ENCODE measurements at places on chromosomes 11 and 22.
A peak's percentile ranks its signal among the peaks of the same experiment; 100 is the strongest.

DNA sequence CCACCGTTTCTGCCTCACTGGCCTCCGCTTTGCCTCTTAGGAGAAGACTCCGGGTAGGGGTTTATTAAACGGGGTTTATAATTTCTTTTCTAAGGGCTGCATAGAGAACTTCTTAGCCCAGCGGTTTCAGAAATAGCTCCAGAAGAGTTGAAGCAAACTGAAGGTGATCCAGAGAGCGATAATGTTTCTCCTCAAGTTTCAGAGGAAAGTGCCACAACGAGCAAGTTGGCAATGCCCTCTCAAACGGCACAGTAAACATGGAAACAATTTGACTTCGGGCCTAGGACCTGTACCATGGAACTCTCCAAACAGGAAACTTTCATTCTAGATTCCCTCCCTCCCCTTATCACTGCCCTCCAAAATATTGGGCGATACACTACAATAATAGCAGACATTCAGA lies 1.0 kb downstream of the ADSL start:
- peak overlapping the region; percentile 96 for H3K4me3 ChIP-seq
- H3K36me3 ChIP-seq: peaks cover 35% of the 10 kb centered on the region
- DNase-seq: no peak
- H3K4me1 ChIP-seq: peaks cover 29% of the 10 kb centered on the region

DNA sequence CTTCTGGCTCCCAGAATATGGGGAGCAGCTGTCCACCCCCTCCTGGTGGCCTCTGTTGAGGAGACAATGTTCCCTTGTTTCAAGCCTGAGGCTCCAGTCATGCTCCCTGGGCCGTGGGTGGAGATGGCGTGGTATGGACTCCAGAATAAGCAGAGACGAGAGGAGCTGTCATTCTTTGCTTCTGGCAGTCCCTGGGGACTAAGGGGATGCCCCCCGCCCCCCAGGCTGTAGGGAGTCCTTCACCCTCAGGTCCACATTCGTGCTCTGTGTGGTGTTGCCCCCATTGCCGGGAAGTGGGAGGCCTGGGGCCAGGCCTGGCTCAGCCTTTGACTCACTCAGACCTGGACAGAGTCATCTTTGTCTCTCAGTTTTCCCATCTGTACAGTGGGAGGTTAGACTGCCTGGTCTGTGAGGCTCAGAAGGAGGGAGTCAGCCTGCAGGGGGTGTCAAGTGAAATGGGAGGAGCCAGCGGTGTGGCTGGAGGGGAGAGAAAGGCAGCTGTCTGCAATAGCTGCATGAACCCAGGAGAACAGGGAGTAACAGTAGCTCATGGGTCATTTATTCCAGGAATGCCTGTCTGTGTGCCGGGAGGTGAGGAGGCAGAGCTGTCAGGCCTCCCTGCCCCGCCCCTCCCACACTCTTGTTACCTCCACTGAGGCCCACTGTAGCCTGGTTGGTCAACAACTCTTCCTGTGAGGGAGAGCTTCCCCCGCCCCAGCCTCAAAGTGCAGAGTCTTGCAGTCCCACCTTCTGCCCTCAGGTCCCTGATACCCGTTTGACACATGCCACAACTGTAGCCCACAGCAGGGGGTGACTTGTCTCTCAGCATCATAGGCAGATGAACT lies 6.3 kb downstream of the ARHGEF17 start:
- no peaks in the 10 kb centered on the region for H3K36me3 ChIP-seq
- DNase-seq: no peak
- H3K4me1 ChIP-seq: peaks cover 10% of the 10 kb centered on the region
- H3K4me3 ChIP-seq: no peak overlapping the region
- peaks cover 24% of the 10 kb centered on the region for H3K27me3 ChIP-seq
- no peak overlapping the region for H3K27ac ChIP-seq

- H3K4me3 ChIP-seq: no peak overlapping the region
- no peak overlapping the region for H3K27ac ChIP-seq
- DNase-seq: no peak
Measured at GRCh38 chr11:31903225-31904074, 92.3 kb upstream of the PAX6 start.

- no peak overlapping the region for H3K27ac ChIP-seq
- no peaks in the 10 kb centered on the region for H3K36me3 ChIP-seq
- H3K27me3 ChIP-seq: peaks cover 7% of the 10 kb centered on the region
Measured at GRCh38 chr11:60771146-60771545, 14.0 kb upstream of the MS4A10 start.

GRCh38 chr11:72363112-72363511 lies 71.2 kb downstream of the CLPB start:
- DNase-seq: no peak
- no peak overlapping the region for H3K27ac ChIP-seq
- H3K4me3 ChIP-seq: no peak overlapping the region
- no peaks in the 10 kb centered on the region for H3K4me1 ChIP-seq
- H3K36me3 ChIP-seq: peaks cover 16% of the 10 kb centered on the region

GRCh38 chr11:797296-798092 lies 587 bp downstream of the SLC25A22 start:
- DNase-seq: peak; percentile 70
- peaks cover 7% of the 10 kb centered on the region for H3K4me1 ChIP-seq
- H3K27ac ChIP-seq: peak overlapping the region; percentile 66
- H3K4me3 ChIP-seq: peak overlapping the region; percentile 90
- H3K27me3 ChIP-seq: no peaks in the 10 kb centered on the region
